ENCODE measurements at places on chromosomes 12 and 14. TPM values are rescaled to one million over a fixed set of nuclear protein-coding genes. Genes with fewer than 3 reads are reported as not detected.
A peak's percentile ranks its signal among the peaks of the same experiment; 100 is the strongest.

DNA sequence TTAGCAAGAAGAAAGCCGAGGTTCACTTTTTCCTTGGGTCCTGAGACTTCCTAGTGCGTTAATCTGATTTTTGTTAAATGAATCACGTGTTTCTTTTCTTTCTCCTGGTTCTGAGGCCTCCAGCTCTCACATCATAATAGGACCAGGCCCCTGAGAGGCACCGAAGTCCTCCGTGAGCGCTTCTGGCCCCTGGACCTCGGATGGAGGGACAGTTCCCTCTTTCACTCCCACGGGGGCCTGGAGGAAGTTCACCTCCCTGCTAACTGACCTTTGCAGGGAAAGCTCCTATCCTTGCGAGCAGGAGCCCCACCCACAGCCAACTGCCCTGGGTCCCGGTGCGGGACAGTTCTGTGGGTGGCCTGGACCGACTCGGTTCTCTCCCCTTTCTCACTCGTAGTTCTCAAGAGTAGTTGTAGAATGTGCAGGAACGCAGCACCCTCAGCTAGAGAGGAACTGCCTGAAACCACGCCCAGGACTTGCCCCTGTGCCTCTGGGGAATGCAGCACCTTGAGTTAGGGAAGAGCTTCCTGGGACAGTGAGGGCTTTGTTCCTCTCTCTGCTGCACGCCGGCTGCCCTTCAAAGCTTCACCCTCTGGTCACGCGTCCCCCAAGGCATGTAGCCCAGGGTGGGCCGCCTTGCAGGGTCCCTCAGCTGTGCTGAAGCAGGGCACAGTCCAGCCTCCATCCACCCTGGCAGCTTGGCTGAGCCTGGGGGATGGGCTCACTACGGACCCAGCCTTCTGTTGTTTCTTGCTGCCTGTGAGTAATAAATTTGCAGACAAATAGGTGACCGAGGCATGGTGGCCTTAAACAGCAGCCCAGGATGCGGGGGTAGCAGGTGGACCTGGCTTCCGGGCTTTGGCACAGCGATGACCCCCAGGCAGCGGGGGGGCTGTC is 264.6 kb downstream of the ADGRD1 start:
- no peak overlapping the region for H3K27ac ChIP-seq
- no peak overlapping the region for H3K4me3 ChIP-seq
- DNase-seq, result no peak
- H3K4me1 ChIP-seq, result no peaks in the 10 kb centered on the region

GRCh38 chr14:51023964-51024363 is 70.9 kb downstream of the TRIM9 start:
- no peaks in the 10 kb centered on the region for H3K36me3 ChIP-seq
- H3K4me3 ChIP-seq, result no peak overlapping the region
- DNase-seq, result no peak
- no peaks in the 10 kb centered on the region for H3K4me1 ChIP-seq

DNA sequence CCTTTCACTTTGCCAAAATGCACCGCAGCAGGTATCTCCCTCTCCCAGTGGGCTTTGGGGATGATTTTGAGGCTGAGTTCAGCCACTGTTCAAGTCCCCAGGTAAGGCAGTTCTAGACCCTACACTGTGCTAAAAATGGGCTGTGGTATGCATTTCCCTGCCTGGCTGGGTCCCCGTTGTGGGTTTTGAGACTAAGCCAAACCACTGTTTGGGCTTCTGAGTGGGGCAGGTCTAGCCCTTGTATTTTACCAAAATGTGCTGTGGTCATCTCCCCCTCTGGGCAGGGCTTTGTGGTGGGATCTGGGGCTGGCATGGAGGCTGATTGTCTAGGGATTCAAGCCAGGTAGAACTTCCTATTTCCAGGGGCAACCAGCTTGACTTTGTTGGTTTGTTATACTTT is 13.6 kb upstream of the OR4Q3 start:
- H3K4me3 ChIP-seq, result no peak overlapping the region
- no peak for DNase-seq
- H3K36me3 ChIP-seq, result no peaks in the 10 kb centered on the region
- H3K27ac ChIP-seq, result no peak overlapping the region
- H3K4me1 ChIP-seq, result no peaks in the 10 kb centered on the region

- no peak overlapping the region for H3K4me3 ChIP-seq
- no peak for DNase-seq
- peaks cover 34% of the 10 kb centered on the region for H3K36me3 ChIP-seq
These were observed 17.3 kb downstream of the TMEM19 start for GRCh38 chr12:71703206-71703605.

GRCh38 chr12:54463034-54463433 is 10.4 kb downstream of the GTSF1 start:
- no peak overlapping the region for H3K4me3 ChIP-seq
- H3K36me3 ChIP-seq, result no peaks in the 10 kb centered on the region
- no peak overlapping the region for H3K27ac ChIP-seq
- DNase-seq, result no peak

DNA sequence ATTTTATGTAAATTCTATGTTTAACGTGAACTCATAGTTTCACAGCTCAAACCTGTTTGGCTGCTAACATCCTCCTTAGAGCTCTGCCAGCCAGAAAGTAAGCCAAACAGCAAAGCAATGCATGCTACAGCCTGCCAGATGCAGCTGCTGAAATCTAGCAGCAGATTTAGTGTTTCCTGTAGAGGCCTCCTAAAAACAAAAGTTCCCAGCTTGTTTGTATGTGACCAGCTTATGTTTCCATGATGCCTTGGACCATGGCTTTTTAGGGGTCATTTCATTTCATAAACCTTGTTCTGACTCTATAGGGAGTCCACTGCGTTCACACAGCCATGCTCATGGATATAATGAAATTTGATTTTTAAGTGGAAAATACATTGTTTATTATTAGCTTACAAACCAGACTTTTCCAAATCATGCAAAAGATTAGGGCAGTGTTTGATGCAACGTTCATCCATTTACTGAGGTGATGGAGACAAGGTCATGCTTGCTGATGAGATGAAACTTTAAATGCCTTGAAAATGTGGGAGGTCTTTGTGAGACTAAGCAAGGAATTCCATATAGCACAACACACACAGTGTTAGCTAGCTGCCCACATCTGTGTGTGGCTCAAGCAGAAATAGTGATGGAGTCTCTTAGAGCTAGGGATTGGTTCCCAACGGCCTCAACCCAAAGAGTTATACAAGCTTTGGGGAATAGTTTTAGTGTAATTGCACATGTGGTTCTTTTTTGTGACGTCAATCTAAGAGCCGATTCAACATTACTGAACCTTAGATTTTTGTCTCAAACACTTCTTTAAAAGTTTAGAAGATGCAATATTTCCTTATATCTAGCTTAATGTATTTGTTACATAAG is 157.5 kb upstream of the LRIG3 start:
- peak overlapping the region; percentile 24 for H3K27ac ChIP-seq
- no peak for DNase-seq
- H3K4me3 ChIP-seq, result no peak overlapping the region

- peaks cover 16% of the 10 kb centered on the region for H3K4me1 ChIP-seq
- no peaks in the 10 kb centered on the region for H3K27me3 ChIP-seq
- no peaks in the 10 kb centered on the region for H3K36me3 ChIP-seq
- peak; percentile 40 for DNase-seq
- H3K27ac ChIP-seq, result peak overlapping the region; percentile 45
- H3K4me3 ChIP-seq, result no peak overlapping the region
These were observed 90.0 kb downstream of the RIN3 start for GRCh38 chr14:92603309-92604242.

DNA sequence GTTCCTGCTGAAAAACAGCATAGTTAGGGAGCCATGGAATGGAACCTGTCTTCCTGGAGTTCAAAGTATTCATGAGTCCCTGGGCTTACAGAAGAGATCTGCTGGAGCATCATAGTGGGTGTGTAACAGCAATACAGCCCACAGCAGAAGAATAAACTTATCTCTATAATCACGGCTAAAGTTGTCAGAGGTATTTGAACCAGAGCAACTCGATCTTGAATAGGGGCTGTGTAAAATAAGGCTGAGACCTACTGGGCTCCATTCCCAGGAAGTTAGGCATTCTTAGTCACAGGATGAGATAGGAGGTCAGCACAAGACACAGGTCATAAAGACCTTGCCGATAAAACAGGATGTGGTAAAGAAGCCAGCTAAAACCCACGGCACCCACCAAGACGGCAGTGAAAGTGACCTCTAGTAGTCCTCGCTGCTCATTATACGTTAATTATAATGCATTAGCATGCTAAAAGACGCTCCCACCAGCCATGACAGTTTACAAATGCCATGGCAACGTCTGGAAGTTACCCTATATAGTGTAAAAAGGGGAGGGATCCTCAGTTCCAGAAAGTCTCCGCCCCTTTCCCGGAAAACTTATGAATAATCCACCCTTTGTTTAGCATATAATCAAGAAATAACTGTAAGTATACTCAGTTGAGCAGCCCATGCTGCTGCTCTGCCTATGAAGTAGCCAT is 223.4 kb downstream of the PCNX1 start:
- no peaks in the 10 kb centered on the region for H3K36me3 ChIP-seq
- peaks cover 5% of the 10 kb centered on the region for H3K4me1 ChIP-seq
- no peak overlapping the region for H3K4me3 ChIP-seq
- no peaks in the 10 kb centered on the region for H3K27me3 ChIP-seq
- DNase-seq, result no peak

DNA sequence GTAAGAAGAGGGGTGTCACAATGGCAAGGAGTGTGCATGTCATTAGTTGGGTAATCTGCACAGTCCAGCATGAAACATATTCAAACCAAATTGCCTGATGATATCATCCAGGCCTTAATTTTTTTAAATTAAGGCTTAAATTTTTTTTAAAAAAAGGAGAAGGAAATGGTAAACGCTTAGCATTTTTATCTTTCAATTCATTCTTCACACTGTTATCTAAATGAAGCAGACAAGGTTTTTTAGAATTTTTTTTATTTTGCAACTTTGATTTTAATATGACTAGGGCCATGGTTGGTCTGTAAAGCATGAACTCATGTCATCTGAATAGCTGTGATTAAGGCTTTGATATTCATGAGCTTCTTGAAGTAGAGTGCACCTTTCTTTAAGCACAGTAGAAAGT is 362.5 kb downstream of the SYT1 start:
- no peak overlapping the region for H3K4me3 ChIP-seq
- no peaks in the 10 kb centered on the region for H3K27me3 ChIP-seq
- no peaks in the 10 kb centered on the region for H3K36me3 ChIP-seq
- H3K4me1 ChIP-seq, result no peaks in the 10 kb centered on the region

GRCh38 chr12:14902465-14902864 is 16.8 kb upstream of the MGP start:
- H3K36me3 ChIP-seq, result no peaks in the 10 kb centered on the region
- peaks cover 27% of the 10 kb centered on the region for H3K4me1 ChIP-seq
- H3K4me3 ChIP-seq, result no peak overlapping the region
- no peaks in the 10 kb centered on the region for H3K27me3 ChIP-seq

GRCh38 chr12:90851800-90852718 is 102.9 kb downstream of the CCER1 start:
- DNase-seq, result no peak
- no peak overlapping the region for H3K27ac ChIP-seq
- H3K4me1 ChIP-seq, result no peaks in the 10 kb centered on the region
- H3K27me3 ChIP-seq, result no peaks in the 10 kb centered on the region

DNA sequence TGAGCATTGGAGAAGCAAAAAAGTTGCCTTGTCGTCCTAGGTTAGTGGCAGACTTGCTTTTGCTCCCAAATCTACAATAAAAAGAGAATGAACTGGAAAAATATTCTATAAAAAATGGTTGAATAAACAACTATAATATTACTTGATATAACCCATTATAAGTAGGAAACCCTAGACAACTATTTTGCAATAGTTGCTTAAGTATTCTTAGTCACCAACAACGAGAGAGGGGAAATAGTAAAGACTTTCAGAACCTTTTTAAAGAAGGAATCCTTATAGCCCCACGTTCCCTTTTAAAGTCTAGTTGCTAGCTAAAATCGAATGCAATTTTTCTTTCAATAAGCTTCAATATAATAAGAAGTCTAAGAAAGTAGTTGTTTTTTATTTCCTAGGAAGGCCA is 17.5 kb downstream of the AQP6 start:
- H3K4me1 ChIP-seq, result peaks cover 17% of the 10 kb centered on the region
- H3K27ac ChIP-seq, result no peak overlapping the region
- no peaks in the 10 kb centered on the region for H3K36me3 ChIP-seq
- DNase-seq, result no peak
- H3K4me3 ChIP-seq, result no peak overlapping the region

DNA sequence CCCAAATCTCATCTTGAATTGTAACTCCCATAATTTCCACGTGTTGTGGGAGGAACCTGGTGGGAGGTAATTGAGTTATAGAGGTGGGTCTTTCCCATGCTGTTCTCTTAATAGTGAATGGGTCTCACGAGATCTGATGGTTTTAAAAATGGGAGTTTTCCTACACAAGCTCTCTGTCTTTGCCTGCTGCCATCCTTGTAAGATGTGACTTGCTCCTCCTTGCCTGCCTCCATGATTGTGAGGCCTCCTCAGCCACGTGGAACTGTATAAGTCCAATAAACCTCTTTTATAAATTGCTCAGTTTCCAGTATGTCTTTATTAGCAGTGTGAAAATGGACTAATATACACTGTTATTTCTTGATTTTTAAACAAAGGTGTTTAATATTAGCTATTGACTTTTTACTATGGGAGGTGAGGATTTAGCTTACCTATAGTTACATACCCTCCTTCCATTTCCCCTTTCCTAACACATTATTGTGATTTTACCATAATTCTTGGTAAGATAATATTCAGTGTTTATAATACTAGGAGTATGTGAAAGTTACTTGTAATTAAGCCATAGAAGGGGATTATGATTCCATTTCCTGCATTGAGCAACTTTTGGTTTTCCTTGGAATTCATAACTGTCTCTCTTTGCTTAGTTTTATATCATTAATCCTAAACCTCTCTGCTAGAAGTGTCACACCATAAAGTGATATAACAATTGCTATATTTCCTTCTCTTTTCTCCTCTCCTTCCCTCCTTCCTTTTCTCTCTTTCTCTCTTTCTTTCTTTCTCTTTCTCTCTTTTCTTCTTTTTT is 151.0 kb upstream of the KRAS start:
- no peak for DNase-seq
- H3K36me3 ChIP-seq, result no peaks in the 10 kb centered on the region
- no peaks in the 10 kb centered on the region for H3K4me1 ChIP-seq
- H3K27ac ChIP-seq, result no peak overlapping the region

DNA sequence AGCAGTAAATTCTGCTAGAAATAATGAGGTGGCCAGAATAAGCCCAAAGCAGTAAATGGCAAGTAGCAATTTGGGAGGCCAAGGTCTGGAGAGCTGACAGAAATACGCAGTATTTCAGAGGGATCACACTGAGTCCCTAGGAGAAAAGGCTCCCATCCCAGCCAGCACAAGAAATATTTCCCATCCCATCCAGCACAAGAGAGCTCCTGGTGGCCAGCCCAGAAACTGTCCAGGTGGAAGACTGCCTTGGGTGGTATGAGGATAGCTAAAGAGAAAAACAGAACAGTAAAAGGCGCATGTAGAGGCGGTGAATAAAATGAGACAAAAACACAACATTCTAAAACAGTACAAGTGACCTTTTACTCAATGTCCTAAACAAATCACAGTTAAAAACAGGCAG is 120.7 kb downstream of the HECTD4 start:
- H3K4me1 ChIP-seq, result no peaks in the 10 kb centered on the region
- peaks cover 26% of the 10 kb centered on the region for H3K36me3 ChIP-seq
- no peak overlapping the region for H3K4me3 ChIP-seq
- no peaks in the 10 kb centered on the region for H3K27me3 ChIP-seq
- no peak overlapping the region for H3K27ac ChIP-seq

GRCh38 chr14:56342494-56342942 is 224.3 kb downstream of the PELI2 start:
- DNase-seq, result no peak
- no peaks in the 10 kb centered on the region for H3K36me3 ChIP-seq

- peaks cover 55% of the 10 kb centered on the region for H3K36me3 ChIP-seq
- H3K4me1 ChIP-seq, result no peaks in the 10 kb centered on the region
- no peaks in the 10 kb centered on the region for H3K27me3 ChIP-seq
- DNase-seq, result no peak
- no peak overlapping the region for H3K4me3 ChIP-seq
These were observed 9.7 kb downstream of the PNN start for GRCh38 chr14:39184628-39185255.

The RTL1 gene
- not detected for total RNA-seq

The GSC gene
- not detected for total RNA-seq

The GUCY2C gene
- total RNA-seq, result not detected

The SLC8A3 gene
- total RNA-seq, result 1.1 TPM
